ENCODE measurements at places on chromosomes 1 and 21. TPM values are rescaled to one million over a fixed set of nuclear protein-coding genes. Genes with fewer than 3 reads are reported as not detected.

GRCh38 chr1:192061556-192061955 lies 96.7 kb upstream of the RGS18 start:
- no peak for DNase-seq
- H3K27ac ChIP-seq: no peak overlapping the region
- H3K4me3 ChIP-seq: no peak overlapping the region
- no peaks in the 10 kb centered on the region for H3K4me1 ChIP-seq

The MAD2L2 gene
- total RNA-seq: 21.1 TPM

- H3K4me3 ChIP-seq: no peak overlapping the region
- no peak overlapping the region for H3K27ac ChIP-seq
- H3K36me3 ChIP-seq: no peaks in the 10 kb centered on the region
- H3K4me1 ChIP-seq: peaks cover 3% of the 10 kb centered on the region
- no peak for DNase-seq
- H3K27me3 ChIP-seq: no peaks in the 10 kb centered on the region
Measured at GRCh38 chr21:45592208-45592619, 50.0 kb upstream of the SLC19A1 start.

GRCh38 chr1:99180915-99181314 lies 83.4 kb upstream of the PLPPR4 start:
- no peaks in the 10 kb centered on the region for H3K36me3 ChIP-seq
- H3K27ac ChIP-seq: no peak overlapping the region
- H3K4me1 ChIP-seq: no peaks in the 10 kb centered on the region
- no peak for DNase-seq
- no peak overlapping the region for H3K4me3 ChIP-seq

DNA sequence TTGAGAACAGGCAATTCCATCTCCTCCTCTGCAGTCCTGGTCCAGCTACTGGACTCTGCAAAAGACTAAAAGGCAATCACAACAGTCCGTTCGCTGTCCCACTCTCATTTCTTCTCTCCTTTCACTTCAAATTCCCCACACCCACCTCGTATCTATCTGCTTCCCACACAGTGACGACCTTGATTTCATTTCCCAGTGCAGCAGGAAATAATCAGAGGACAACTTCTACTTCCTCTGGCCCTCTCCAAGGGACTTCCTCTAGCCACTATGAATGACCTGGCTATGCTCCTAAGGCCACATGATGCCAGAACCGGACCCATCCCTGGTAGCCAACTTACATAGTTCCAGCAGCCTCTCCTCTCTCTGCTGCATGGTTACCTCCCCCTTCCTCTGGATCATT lies 8.0 kb downstream of the NOL9 start:
- H3K4me1 ChIP-seq: no peaks in the 10 kb centered on the region
- H3K27ac ChIP-seq: no peak overlapping the region
- no peaks in the 10 kb centered on the region for H3K27me3 ChIP-seq
- H3K4me3 ChIP-seq: no peak overlapping the region

GRCh38 chr1:155182052-155182550 lies 8.5 kb downstream of the TRIM46 start:
- DNase-seq: peak; percentile 12
- H3K27ac ChIP-seq: no peak overlapping the region
- no peak overlapping the region for H3K4me3 ChIP-seq
- no peaks in the 10 kb centered on the region for H3K4me1 ChIP-seq

GRCh38 chr1:176884286-176884685 lies 280.2 kb downstream of the ASTN1 start:
- no peak overlapping the region for H3K4me3 ChIP-seq
- H3K36me3 ChIP-seq: no peaks in the 10 kb centered on the region
- no peaks in the 10 kb centered on the region for H3K27me3 ChIP-seq
- H3K4me1 ChIP-seq: no peaks in the 10 kb centered on the region
- DNase-seq: no peak
- H3K27ac ChIP-seq: no peak overlapping the region

GRCh38 chr1:10596780-10597179 lies 122.0 kb downstream of the PEX14 start:
- no peak for DNase-seq
- no peaks in the 10 kb centered on the region for H3K36me3 ChIP-seq
- no peak overlapping the region for H3K27ac ChIP-seq

The MAP3K7CL gene
- total RNA-seq: 4.4 TPM

Measured in ovary (tissue), 10 donors.